Aorta (tissue), 5 donors: ENCODE measurements at places on chromosomes 12 and 14. TPM values are rescaled to one million over a fixed set of nuclear protein-coding genes. Genes with fewer than 3 reads are reported as not detected.

- H3K27me3 ChIP-seq = no peaks in the 10 kb centered on the region
- H3K4me3 ChIP-seq = no peak overlapping the region
- H3K4me1 ChIP-seq = no peaks in the 10 kb centered on the region
Measured at GRCh38 chr12:124242529-124243065, 52.3 kb upstream of the RFLNA start.

DNA sequence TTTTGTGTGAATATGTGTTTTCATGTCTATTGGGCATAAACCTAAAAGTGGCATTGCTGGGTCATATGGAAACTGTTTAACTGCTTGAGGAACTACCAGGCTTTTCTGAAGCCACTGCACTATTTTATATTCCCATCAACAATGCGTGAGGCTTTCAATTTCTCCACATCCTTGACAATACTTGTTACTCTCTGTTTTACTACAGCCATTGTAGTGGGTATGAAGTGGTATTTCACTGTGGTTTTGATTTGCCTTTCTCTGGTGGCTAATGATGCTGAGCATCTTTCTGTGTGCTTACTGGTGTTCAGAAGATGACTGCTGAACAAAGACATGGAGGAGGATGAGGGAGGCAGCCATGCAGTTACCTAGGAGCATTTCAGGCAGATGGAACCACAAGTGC is 13.2 kb upstream of the TDG start:
- no peak overlapping the region for H3K27ac ChIP-seq
- no peaks in the 10 kb centered on the region for H3K27me3 ChIP-seq
- no peak overlapping the region for H3K4me3 ChIP-seq
- peaks cover 9% of the 10 kb centered on the region for H3K36me3 ChIP-seq

- H3K36me3 ChIP-seq = no peaks in the 10 kb centered on the region
- no peak overlapping the region for H3K4me3 ChIP-seq
- H3K4me1 ChIP-seq = peaks cover 3% of the 10 kb centered on the region
- DNase-seq = no peak
- no peaks in the 10 kb centered on the region for H3K27me3 ChIP-seq
- H3K27ac ChIP-seq = no peak overlapping the region
Measured at GRCh38 chr14:54104601-54105145, 148.0 kb upstream of the BMP4 start.

DNA sequence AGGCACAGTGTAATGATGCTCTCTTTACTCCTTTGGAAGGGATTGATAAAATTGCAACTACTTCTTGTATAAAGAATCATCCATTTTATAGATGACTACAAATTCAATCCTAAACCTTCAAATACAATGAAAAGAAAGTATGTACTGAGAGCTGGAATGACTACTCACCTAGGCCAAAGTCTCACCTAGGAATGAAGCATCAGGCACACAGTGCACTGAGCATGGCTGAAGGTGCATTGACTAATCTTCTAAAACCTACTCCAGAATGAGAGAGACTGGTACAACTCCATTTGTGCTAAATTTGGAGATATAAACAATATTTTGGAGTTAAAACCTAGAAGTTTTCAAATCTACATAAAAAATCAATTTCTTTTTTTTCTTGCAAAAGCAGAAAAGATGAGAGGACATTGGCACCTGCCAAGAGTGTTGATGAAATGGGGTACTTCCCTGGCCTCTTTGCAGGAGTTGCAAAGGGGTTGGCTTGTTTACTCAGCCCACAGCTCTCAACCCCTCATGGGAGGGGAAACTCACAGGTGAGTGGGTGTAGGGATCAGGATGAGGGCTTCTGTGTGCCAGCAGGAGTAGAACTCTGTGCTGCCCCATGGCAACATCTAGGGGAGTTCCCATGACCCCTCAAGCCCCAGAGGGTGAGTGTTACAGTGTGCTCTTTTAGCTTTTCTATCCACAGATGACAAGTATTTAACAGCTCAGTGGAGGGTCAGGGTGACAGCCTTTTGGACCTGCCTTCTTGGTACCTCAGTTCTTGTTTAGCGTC is 31.3 kb downstream of the CLECL1 start:
- H3K4me3 ChIP-seq = no peak overlapping the region
- no peaks in the 10 kb centered on the region for H3K36me3 ChIP-seq
- H3K27ac ChIP-seq = no peak overlapping the region
- H3K4me1 ChIP-seq = no peaks in the 10 kb centered on the region

GRCh38 chr12:112945515-112945914 is 7.2 kb downstream of the OAS3 start:
- DNase-seq = no peak
- no peaks in the 10 kb centered on the region for H3K4me1 ChIP-seq

- H3K4me3 ChIP-seq = no peak overlapping the region
- H3K4me1 ChIP-seq = no peaks in the 10 kb centered on the region
- no peaks in the 10 kb centered on the region for H3K36me3 ChIP-seq
- DNase-seq = no peak
Measured at GRCh38 chr14:72736786-72737559, 156.9 kb downstream of the DPF3 start.

- DNase-seq = no peak
- no peak overlapping the region for H3K27ac ChIP-seq
- peaks cover 4% of the 10 kb centered on the region for H3K36me3 ChIP-seq
- H3K27me3 ChIP-seq = no peaks in the 10 kb centered on the region
Measured at GRCh38 chr14:81523616-81524015, 10.0 kb downstream of the SEL1L start.

- H3K27ac ChIP-seq = no peak overlapping the region
- H3K27me3 ChIP-seq = no peaks in the 10 kb centered on the region
- H3K36me3 ChIP-seq = no peaks in the 10 kb centered on the region
- no peak overlapping the region for H3K4me3 ChIP-seq
- DNase-seq = no peak
- no peaks in the 10 kb centered on the region for H3K4me1 ChIP-seq
Measured at GRCh38 chr12:54162741-54163140, 26.0 kb downstream of the SMUG1 start.

GRCh38 chr14:101181446-101182313 is 278.2 kb upstream of the RTL1 start:
- no peaks in the 10 kb centered on the region for H3K4me1 ChIP-seq
- no peaks in the 10 kb centered on the region for H3K27me3 ChIP-seq
- H3K4me3 ChIP-seq = no peak overlapping the region
- no peak overlapping the region for H3K27ac ChIP-seq
- H3K36me3 ChIP-seq = no peaks in the 10 kb centered on the region

- no peaks in the 10 kb centered on the region for H3K4me1 ChIP-seq
- no peak overlapping the region for H3K4me3 ChIP-seq
- H3K36me3 ChIP-seq = no peaks in the 10 kb centered on the region
- H3K27me3 ChIP-seq = no peaks in the 10 kb centered on the region
- peak; percentile 85 for DNase-seq
Measured at GRCh38 chr14:35366056-35366451, 38.5 kb downstream of the NFKBIA start.

DNA sequence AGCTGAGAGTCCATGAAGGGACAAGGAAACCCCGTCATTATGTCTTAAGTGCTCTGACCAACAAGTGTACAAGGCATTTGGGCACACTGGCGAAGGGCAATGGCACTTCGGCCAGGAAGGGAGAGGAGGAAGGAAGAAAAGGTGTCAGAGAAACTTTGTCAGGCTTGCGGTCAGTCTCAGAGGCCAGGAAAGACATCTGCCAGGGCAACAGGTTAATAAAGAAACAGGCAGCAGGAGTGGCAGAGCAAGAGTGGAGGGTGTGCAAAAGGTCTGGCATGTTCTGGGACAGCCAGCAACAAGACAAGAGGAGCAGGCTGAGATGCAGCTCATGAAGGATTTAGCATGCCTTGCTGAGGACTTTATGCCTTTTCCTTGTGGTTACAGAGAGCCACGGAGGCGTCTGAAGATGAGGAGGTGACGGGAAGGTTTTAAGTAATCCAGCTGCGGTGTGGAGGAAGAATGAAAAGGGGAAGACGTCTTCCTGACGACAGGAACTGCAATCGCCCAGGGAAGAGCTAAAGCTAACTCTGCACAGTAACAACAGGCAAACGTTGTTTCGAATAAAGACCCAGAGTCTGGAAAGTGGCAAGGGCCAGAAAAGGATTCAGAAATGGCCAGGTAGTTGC is 13.1 kb downstream of the APPL2 start:
- peaks cover 2% of the 10 kb centered on the region for H3K36me3 ChIP-seq
- H3K4me3 ChIP-seq = no peak overlapping the region
- H3K27ac ChIP-seq = no peak overlapping the region

DNA sequence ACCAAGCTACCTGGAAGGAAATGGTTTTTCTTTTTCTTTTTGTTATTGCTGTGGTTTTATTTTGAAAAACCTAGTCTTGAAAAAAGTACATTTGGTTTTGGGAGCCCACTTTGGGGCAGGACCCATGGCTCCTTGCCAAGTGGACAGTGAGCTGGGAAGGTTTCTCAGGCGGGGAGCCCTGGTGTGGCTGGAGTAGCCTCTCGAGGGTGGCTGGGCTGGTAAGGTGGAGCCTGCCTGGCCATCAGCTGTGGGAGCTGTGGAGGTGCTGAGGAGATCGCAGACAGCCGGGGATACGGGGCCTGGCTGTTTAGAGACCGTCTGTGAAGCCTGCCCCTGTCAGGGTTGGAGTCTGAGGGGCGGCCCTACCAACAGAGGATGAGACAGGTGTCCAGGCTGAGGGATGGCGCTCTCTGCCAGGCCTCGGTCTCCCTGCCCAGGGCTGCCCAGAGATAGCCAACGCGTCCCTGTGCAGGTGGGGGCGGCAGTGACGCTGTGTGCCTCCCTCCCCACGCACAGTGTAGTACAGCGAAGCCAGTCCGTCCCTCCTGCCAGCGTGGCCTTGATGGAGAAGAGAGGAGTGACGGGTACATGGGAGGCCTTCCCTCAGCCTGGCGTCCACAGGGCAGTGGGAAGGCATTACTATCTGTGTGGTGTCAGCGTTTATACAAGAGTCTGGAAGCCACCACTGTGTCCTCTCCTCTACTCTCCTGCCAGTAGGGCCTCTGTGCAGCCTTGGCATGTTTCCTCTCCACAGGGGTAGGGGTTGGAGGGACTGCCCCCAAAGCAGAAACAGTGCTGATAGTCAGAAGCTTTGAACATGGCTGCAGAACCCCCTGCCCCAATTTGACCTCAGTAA is 5.9 kb downstream of the RIN3 start:
- no peaks in the 10 kb centered on the region for H3K36me3 ChIP-seq
- no peak overlapping the region for H3K27ac ChIP-seq
- H3K4me1 ChIP-seq = no peaks in the 10 kb centered on the region
- DNase-seq = no peak
- no peak overlapping the region for H3K4me3 ChIP-seq

DNA sequence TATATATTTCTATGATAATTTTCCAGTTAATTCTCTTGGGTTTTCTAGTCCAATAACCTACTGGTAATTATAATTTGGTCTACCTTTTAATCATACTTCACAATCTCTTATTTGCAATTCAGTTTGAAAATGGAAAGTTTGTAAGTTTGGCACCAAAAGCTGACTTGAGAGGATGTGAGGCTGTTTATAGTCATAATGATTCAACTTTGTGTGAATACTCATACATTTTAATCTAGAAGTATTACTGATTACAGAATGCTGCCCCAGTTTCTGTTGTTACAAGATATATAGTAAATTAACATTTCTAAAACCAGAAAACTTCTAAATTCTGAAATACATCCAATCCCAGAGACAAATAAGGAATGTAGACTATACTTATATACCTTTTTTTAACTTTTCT is 158.2 kb downstream of the SLC38A4 start:
- no peak overlapping the region for H3K27ac ChIP-seq
- H3K27me3 ChIP-seq = no peaks in the 10 kb centered on the region
- no peak for DNase-seq
- H3K4me1 ChIP-seq = no peaks in the 10 kb centered on the region
- no peak overlapping the region for H3K4me3 ChIP-seq
- H3K36me3 ChIP-seq = no peaks in the 10 kb centered on the region

GRCh38 chr14:60326274-60326673 is 77.3 kb downstream of the PPM1A start:
- no peaks in the 10 kb centered on the region for H3K27me3 ChIP-seq
- no peak overlapping the region for H3K4me3 ChIP-seq
- H3K36me3 ChIP-seq = no peaks in the 10 kb centered on the region
- no peak overlapping the region for H3K27ac ChIP-seq
- H3K4me1 ChIP-seq = no peaks in the 10 kb centered on the region

DNA sequence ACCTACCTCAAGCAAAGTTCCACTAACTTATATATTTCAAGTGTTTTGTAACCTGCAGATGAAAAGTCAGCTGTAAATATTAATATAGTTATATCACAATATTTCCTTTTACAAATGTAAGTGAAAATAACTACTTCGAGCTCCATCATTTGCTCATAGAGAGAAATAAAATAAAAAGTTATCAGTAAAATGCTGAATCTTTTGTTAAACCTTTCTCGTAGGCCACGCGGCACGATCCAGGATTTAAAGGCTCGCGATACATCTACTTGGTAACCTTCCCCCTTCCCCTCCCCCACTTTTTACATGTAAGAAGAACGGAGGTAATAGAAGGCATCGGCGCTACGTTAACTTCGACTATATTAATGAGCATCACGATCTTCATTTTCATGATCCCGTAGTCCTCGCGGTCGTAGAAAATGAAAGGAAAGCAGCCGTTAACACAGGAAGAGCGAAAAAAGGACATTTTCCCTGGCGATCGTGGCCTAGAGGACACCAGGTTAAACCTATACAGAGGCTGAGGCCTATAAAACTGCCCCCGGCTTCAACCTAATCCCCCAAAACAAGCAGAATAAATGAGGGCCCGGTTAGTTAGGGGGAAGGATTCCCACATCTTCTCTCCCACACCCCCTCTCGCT is 508 bp downstream of the HNRNPC start:
- peak overlapping the region; percentile 77 for H3K27ac ChIP-seq
- peak; percentile 68 for DNase-seq
- H3K27me3 ChIP-seq = no peaks in the 10 kb centered on the region
- H3K4me1 ChIP-seq = peaks cover 6% of the 10 kb centered on the region
- no peaks in the 10 kb centered on the region for H3K36me3 ChIP-seq

DNA sequence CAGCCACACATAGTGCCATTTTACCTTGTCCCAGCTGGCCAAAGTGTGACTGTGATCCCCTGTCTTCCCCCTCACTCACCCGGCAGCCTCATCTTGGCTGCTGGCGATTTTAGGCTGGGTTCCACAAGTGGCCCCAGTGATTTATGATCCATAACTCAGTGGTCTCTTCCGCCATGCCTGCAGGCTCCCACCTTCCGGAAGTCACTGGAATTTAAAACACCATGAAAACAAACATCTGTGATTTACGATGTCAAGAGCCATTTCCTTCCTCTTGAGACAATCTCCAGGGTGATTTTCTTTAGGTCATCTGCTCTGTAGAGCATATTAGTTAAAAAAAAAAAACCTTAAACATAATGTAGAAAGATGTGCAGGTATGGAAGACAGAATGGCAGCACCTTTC is 282.3 kb downstream of the CACNA1C start:
- H3K4me3 ChIP-seq = no peak overlapping the region
- H3K27me3 ChIP-seq = no peaks in the 10 kb centered on the region
- peak overlapping the region; percentile 3 for H3K27ac ChIP-seq

DNA sequence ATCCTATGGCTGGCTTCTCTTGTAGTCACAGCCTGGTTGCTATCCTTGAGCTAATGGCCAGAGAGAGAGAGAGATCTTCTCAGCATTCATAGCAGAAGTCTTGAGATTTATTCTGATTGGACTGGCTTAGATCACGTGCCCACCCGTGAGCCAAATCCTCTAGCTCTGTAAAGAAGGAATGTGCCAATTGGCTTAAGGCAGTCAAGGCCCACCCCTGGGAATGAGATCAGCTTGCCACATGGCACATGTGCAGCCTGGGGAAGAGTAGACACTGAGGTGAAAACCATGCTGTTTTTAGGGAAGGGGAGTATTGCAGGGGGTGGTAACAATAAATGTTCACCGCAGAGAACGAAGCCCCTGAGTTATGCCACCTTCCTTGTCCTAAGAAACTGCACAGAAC is 36.3 kb downstream of the PLEKHG7 start:
- H3K27ac ChIP-seq = no peak overlapping the region
- H3K4me1 ChIP-seq = no peaks in the 10 kb centered on the region

PLEKHA5 gene
- total RNA-seq = 56.0 TPM

TMEM179 gene
- total RNA-seq = not detected

NUAK1 gene
- 28.2 TPM for total RNA-seq

DEGS2 gene
- 0.99 TPM for total RNA-seq

RIN3 gene
- total RNA-seq = 53.8 TPM

NPC2 gene
- total RNA-seq = 277 TPM

GYS2 gene
- total RNA-seq = 0.15 TPM
